ENCODE measurements at places on chromosomes 2 and 18.

GRCh38 chr2:4588606-4589005 is 885.2 kb downstream of the DCDC2C start:
- no peak for DNase-seq

- DNase-seq: peak; percentile 47
Observed at GRCh38 chr2:239222312-239222660, 178.5 kb downstream of the HDAC4 start.

GRCh38 chr18:35502052-35502451 is 4.3 kb upstream of the INO80C start:
- no peak for DNase-seq

DNA sequence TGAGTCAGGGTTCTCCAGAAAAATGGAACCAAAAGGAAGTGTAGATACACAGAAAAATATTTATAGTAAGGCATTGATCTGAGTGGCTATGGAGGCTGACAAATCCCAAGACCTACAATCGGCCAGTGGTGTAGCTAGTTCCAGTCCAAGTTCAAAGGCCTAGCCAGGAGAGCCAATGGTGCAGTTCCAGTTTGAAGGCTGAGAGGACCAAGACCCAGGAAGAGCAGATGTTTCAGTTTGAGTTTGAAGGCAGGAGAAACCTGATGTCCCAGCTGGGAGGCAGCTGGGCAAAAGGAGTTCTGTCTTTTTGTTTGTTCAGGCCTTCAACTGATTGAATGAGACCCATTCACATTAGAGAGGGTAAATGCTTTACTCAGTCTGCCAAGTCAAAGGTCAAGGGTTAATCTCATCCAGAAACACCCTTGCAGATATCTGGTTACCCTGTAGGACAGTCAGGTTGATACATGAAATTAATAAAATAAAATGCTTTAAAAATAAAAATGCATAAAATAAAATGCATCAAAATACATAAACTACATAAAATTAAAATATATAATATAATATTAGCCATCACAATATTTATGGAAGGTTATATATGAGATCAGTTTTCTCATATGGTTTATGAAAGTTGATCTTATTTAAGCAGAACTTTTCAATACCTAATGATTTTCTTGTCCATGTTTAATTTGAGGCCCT is 38.7 kb downstream of the KCNE4 start:
- no peak for DNase-seq

GRCh38 chr2:26246818-26247217 is 2.1 kb downstream of the HADHB start:
- DNase-seq: peak; percentile 67

DNA sequence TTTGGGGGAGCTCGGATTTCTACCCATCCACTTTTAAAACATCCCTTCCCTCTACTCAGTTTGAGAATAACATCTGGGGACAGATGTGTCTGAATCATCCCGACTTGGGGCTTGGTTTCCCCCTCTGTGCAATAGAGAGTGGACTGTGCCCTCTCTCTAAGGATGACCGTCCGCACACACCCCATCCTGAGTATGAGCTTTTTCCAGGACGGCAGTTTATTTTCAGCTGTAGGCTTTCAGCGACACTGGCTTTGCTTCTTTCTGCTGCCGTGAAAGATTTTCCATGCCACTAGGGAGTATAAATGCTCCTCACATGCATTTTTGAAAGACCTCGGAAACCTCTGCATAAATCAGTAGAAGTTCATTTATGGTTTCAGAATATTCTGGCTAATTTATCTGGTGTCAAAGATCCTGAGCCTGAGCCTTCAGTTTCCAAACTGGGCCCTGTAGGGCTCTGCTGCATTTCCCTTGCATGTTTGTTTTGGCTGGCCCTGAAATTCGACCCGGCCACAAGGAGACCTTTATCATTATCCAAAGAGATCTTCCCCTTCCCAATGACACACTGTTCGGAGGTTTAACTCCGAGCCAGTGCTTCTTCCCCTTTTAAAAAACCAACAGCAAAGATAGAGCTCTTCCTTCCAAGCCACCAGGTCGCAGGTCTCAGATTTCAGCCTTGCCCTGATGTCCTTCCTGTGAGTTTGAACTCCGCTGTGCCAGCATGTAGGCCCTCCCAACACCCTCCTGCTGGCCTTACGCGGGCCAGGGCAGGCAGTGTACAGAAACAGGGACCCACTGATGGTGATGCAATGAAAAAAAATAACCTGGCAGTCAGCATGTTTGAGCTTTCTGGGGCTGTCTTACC is 53.3 kb downstream of the FECH start:
- peak; percentile 3 for DNase-seq

GRCh38 chr2:120253021-120253882 is 600 bp downstream of the RALB start:
- peak; percentile 78 for DNase-seq

DNA sequence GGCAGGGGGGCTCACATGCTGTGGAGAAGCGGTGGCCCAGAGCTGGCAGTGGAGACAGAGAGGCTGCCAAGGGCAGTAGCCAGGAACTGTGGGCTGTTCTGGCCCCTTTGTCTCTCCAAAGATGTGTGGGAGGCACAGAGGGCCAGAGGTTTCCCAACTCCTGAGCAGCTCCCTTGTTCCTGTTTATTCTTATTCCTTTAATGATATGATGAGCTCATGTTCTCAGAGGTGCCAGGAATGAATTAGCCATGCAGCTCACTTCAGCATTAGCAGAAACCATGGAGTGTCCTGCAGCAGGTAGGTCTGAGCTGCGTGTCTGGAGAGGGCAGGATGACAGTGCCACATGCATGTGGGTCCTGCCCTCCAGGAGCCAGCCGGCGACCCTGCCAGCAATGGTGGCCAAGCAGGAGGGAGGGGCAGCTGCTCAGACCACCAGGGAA is 77.9 kb upstream of the FZD7 start:
- peak; percentile 52 for DNase-seq

DNA sequence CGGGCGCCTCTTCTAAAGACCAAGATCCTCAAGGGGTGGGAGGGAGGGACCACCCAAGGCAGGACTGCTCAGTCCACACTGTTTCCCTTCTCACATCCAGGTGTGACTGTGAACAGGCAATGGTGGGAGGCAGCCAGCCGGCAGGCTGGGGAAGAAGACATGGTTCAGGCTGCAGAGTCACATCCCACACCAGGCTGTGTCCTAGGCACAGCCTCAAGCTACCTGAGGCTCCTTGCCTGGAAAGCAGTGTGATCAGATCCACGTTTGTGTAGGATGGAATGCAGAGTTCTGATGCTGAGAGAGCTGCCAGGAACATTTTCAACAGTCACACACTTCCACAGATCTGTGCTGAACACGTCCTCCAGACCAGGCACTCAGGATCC is 16.4 kb downstream of the SLC66A2 start:
- DNase-seq: no peak

DNA sequence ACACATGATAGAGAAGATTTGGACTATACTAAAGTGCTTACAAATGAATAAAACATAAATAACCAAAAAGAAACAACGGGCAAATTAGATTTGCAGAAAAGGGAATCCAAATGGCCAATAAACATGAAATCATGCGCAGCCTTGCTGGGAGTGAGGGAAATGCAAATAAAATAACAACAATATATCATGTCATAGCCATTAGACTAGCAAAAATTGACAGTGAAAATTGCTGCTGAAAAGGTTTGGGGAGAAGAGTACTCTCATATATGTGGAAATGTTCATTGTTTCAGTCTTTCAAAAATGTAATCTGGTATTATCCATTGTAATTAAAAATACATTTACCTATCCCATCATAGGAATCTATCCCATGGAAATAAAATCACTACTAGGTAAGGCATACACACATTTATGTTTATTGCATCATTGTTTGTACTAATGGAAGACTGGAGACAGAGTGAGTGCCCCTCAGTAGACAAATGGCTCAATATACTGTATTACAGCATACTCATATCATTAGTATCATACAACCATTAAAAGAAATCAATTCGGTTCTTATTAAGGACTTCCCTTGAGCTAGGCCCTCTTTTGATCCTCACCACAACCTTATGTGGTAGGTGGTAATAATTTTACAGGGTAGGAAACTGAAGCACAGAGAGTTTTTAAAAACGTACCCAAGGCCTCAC is 94.1 kb upstream of the MSTN start:
- DNase-seq: no peak

GRCh38 chr2:105643405-105644173 is 101.1 kb upstream of the NCK2 start:
- DNase-seq: no peak

DNA sequence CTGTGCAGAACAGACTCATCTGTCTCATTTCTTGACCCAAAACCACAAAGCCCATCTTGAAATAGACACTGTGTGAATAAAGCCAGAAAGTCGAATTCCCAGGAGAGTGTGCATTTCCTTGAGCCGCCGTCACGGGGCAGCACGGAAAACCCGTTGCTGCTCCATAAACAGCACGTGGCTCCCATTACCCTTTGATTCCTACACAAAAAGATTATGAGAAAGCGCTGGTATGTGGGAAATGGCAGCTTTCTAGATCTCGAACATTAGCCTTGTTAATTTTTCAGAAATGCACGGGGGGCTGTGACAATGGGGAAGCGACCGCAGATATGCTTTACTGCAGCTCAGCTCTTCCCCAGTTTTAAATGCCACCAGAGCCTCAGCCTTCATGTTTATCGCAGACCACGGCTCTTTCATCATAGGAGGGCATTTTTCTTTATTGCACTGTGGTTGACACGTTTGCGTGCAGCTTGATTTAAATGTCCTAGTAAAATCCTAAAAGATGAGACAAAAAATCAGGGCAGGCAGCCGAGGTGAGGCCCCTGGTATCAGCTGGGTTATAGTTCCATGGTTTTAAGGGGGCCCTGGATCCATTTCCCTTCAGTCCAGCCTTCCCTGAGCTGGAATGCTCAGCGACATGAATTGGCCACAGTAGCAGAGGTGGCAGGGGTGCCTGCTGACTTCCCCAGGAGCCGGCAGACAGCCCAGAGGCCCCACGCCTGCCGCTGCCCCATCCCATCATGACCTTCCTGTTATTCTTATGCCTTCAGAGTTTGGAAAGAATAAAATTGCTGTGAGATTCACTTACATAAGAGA is 249.3 kb downstream of the NDUFA10 start:
- DNase-seq: no peak

DNA sequence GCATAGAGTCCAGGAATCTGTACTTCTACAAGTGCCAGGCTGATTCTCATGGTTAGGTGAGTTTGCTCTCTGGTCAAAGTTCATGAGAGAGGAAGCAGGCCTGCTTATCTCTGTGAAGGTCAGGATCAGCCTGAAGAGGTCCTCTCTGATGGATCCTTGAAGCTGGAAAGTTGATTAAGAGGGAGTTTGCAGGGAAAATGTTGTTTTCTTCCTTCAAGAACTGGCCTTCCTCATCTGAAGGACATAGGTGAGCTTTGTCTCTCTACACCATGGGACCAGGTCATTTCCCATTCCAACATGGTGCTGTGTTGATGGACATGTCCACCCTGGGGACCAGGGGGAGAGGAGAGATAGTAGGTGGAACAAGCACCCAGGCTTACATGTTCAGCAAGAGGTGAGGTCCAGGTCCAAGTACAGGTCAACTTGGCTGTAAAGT is 14.9 kb downstream of the CCL20 start:
- DNase-seq: no peak

DNA sequence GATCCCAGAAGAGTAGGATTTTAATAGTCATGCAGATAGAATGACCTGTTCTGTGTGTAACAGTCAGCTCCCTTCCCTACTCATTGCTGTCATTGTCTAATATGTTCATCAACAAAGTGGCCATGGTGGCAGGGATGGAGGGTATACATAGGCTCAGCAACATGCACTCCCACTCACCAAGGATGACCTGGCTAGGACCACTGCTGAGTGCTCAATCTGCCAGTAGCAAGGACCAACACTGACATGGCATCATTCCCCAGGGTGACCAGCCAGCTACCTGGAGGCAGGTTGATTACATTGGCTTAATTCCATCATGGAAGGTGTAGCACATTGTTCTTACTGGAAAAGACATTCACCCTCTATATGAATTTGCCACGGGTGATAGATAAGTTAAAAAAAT is 401.7 kb upstream of the CELF4 start:
- no peak for DNase-seq

- no peak for DNase-seq
Observed at GRCh38 chr2:202762556-202762955, 109.0 kb downstream of the ICA1L start.

DNA sequence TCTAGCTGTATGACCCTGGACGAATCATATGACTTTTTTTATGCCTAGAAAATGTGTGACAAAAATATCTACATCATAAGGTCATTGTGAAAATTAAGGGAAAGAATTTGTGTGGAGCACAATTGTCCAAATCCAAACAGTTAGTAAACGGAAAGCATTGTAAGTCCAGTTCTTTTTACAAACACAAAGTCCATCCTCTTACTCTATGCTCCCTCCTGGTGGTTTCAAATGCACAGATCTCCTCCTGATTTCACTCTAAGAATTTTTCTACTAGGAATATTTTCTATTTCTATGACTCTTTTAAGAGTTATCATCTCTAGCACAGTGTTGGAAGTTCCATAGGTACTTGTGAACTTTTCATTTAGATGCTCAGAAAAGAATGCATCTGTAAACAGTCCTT is 125.2 kb upstream of the ARL5A start:
- DNase-seq: no peak

GRCh38 chr2:55883357-55883756 is 40.2 kb downstream of the EFEMP1 start:
- DNase-seq: peak; percentile 54

GRCh38 chr18:56386856-56387255 is 251.5 kb downstream of the TXNL1 start:
- DNase-seq: no peak

DNA sequence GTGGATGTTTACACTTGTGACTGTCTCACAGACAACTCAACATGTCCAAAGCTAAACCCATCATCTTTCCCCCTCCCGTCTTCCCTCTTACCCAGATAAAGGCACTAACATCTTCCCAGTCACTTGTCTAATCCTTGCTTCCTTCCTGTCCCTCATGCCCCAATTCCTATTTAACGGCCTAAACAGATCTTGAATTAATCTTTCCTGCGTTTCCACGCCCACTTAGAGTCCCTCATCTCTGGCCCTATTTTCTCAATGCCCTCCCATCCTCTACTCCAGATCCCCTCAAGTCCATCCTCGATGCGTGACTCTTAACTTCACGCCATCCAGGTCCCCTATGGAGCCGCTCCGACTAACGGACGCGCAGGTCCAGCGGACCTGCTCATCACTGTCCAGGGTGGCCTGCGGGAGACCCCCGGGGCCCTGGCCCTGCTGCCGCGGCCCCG is 682 bp upstream of the SCLY start:
- peak; percentile 9 for DNase-seq

GRCh38 chr2:172834881-172835280 is 99.2 kb downstream of the RAPGEF4 start:
- no peak for DNase-seq

- peak; percentile 70 for DNase-seq
Observed at GRCh38 chr18:21826196-21826595, 85.6 kb downstream of the MIB1 start.

Data from IMR-90 (cell line).